ENCODE measurements at places on chromosomes 12 and 14. TPM values are rescaled to one million over a fixed set of nuclear protein-coding genes. Genes with fewer than 3 reads are reported as not detected.

The SYCP3 gene
- not detected for total RNA-seq

The TBX5 gene
- total RNA-seq = 2.1 TPM

The JAG2 gene
- total RNA-seq = 0.12 TPM

The KRT85 gene
- not detected for total RNA-seq

The DENR gene
- 24.9 TPM for total RNA-seq

The ZDHHC17 gene
- total RNA-seq = 15.9 TPM

The FGF23 gene
- not detected for total RNA-seq

The CPNE6 gene
- not detected for total RNA-seq

The PLA2G1B gene
- total RNA-seq = not detected

The NEDD1 gene
- total RNA-seq = 11.8 TPM

The OR4E2 gene
- not detected for total RNA-seq

The LTA4H gene
- 67.4 TPM for total RNA-seq
